ENCODE measurements at places on chromosomes 7 and 10. TPM values are rescaled to one million over a fixed set of nuclear protein-coding genes. Genes with fewer than 3 reads are reported as not detected.

DNA sequence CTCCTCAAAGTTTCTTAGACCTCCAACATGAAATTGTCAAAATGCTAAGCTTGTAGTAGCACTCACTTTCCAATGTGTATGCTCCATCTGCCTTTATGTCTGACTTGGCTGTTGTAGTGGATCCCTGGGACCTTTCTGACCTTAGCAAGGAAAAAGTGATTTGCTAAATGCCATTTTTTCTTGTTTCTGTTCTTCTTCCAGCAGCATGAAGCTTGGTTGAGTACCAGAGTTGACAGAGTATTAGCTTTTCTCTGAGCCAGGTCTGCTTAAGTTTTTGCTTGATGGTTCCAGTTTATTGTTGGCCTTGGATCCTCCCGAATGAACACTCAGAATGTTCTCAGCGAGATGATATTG, 168.7 kb downstream of the SND1 start:
- 0 out of 2 replicates have a peak, but pooled peaks cover 3% of the 10 kb centered on the region for H3K36me3 ChIP-seq
- H3K27me3 ChIP-seq, result no peaks in the 10 kb centered on the region
- no peak for DNase-seq
- H3K27ac ChIP-seq, result peak overlapping the region; percentile 66
- no peak overlapping the region for H3K4me3 ChIP-seq

GRCh38 chr10:52644373-52645186, 128.0 kb downstream of the MBL2 start:
- no peak overlapping the region for H3K4me3 ChIP-seq
- H3K36me3 ChIP-seq, result no peaks in the 10 kb centered on the region
- no peaks in the 10 kb centered on the region for H3K27me3 ChIP-seq
- H3K27ac ChIP-seq, result no peak overlapping the region

GRCh38 chr7:22331704-22332103, 25.2 kb downstream of the RAPGEF5 start:
- H3K27me3 ChIP-seq, result no peaks in the 10 kb centered on the region
- no peaks in the 10 kb centered on the region for H3K36me3 ChIP-seq
- H3K27ac ChIP-seq, result peak overlapping the region; percentile 40
- H3K4me1 ChIP-seq, result peaks cover 96% of the 10 kb centered on the region

DNA sequence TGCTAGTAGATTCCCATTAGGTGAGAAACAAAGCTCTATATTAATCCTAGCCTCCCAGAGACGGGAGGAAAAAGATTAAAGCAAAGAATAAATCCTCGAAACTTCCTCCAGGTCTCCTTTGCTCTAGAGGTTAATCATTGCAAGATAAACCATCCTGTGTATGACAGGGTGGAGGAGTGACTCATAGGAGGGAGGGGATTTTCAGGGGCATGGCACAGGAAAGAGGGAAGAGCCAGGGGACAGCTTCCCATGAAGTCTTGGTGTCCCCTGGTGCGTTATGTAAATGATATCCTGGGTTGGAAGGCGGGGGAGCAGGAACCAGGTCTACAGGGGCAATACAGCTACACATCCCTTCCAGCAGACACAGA, 780 bp downstream of the CYP3A5 start:
- no peak for DNase-seq
- no peaks in the 10 kb centered on the region for H3K36me3 ChIP-seq
- H3K27ac ChIP-seq, result no peak overlapping the region
- no peaks in the 10 kb centered on the region for H3K27me3 ChIP-seq
- H3K4me1 ChIP-seq, result no peaks in the 10 kb centered on the region

DNA sequence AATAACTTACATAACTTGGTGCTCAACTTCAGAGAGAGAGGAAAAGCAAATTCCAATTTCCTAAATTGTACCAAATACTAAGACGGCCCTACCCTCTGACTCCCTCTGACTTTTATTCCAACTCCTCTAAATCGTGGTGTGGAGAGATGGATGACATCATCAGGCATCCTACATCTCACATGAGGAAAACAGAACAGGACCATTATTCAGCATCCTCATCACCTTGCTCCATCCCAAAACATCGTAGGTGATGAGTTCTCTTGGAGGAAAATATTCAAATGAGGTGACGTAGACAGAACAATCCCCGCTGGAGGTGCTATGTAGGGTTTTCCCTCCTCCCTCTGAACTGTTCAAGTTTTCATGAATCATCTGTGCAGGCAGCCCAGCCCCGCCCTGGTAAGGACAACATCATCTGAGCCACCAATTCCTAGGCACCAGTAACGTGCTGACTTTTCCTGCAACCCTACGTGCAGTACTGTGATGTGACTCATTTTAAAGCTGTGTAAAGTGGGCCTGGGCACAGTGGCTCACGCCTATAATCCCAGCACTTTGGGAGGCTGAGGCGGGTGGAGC, 167.2 kb downstream of the CALN1 start:
- H3K36me3 ChIP-seq, result no peaks in the 10 kb centered on the region
- no peak overlapping the region for H3K4me3 ChIP-seq
- no peaks in the 10 kb centered on the region for H3K27me3 ChIP-seq
- no peak for DNase-seq
- no peaks in the 10 kb centered on the region for H3K4me1 ChIP-seq
- H3K27ac ChIP-seq, result no peak overlapping the region

DNA sequence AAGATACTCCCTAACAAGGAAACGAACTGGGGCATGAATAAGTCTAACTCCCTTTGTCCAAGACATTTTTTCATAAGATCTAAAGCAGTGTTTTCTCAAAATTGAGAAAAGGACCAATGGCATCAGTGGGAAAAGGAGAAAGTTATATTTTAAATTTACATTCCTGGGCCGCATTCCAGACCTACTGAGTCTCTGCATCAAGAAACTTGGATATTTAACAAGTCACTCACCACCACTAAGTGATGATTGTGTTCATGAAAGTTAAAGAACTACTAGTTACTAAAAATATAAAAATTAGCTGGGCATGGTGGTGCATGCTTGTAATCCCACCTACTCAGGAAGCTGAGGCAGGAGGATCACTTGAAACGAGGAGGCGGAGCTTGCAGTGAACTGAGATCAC, 149.6 kb upstream of the MEOX2 start:
- H3K27me3 ChIP-seq, result no peaks in the 10 kb centered on the region
- H3K4me1 ChIP-seq, result no peaks in the 10 kb centered on the region
- no peak overlapping the region for H3K27ac ChIP-seq
- no peak for DNase-seq
- no peaks in the 10 kb centered on the region for H3K36me3 ChIP-seq

GRCh38 chr10:8331387-8331786, 276.9 kb downstream of the GATA3 start:
- H3K4me3 ChIP-seq, result no peak overlapping the region
- no peaks in the 10 kb centered on the region for H3K4me1 ChIP-seq
- H3K36me3 ChIP-seq, result no peaks in the 10 kb centered on the region
- H3K27me3 ChIP-seq, result no peaks in the 10 kb centered on the region
- peak; percentile 38 for DNase-seq

The NCF1 gene
- total RNA-seq, result 368 TPM

The AKR1C2 gene
- total RNA-seq, result not detected

The PRKCQ gene
- total RNA-seq, result not detected

The PRR15 gene
- not detected for total RNA-seq

The CRYGN gene
- total RNA-seq, result not detected

The PON2 gene
- not detected for total RNA-seq

The DRGX gene
- total RNA-seq, result not detected
